ENCODE measurements at places on chromosomes 1 and 21.

GRCh38 chr1:168518201-168518689 lies 25.6 kb downstream of the XCL2 start:
- DNase-seq, result no peak

DNA sequence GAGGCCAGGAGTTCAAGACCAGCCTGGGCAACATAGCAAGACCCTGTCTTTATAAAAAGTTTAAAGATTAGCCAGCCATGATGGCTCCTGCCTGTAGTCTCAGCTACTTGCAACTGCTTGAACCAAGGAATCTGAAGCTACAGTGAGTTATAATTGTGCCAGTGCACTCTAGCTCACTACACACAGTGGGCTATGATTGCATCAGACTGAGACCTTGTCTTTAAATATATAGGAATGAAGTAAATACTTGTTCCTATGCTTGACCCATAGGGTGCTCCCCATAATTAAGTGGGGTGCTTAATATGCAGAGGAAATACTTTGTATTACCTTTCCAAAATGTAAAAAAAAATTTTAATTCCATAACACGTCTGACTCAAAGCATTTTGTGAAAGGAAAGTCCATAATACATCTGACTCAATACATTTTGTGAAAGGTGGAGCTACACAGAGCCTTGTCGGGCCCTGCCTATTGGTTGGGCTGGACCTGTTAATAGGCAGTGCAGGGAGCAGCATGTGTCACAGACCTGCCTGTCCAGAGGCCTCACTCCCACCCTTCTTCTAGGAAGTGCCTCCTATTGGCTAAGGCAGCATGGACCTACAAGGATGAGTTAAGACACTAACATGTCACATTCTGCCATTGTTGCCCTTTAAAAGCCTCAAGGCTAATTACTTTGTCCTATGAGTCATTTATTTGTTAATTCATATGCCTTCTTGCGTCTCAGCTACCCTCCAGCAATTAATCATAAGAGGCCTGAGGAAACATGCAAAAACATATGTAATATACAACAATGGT lies 33.6 kb downstream of the CD58 start:
- no peak for DNase-seq

DNA sequence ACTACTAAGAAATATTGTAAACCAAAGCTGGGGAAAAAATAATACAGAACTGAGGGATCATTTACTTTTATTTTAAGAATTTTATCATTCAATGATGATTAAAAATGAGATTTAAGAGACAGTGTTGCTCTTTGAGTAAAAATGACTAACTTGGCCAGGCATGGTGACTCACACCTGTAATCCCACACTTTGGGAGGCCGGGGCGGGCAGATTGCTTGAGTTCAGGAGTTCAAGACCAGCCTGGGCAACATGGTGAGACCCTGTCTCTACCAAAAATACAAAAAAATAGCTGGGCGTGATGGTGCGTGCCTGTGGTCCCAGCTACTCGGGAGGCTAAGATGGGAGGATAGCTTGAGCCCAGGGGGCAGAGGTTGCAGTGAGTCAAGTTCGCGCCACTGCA lies 21.8 kb upstream of the PLEKHO1 start:
- DNase-seq, result no peak

- no peak for DNase-seq
Measured at GRCh38 chr1:233364026-233364425, 36.5 kb downstream of the MAP3K21 start.

- no peak for DNase-seq
Measured at GRCh38 chr1:61187352-61188086, 105.2 kb downstream of the NFIA start.

DNA sequence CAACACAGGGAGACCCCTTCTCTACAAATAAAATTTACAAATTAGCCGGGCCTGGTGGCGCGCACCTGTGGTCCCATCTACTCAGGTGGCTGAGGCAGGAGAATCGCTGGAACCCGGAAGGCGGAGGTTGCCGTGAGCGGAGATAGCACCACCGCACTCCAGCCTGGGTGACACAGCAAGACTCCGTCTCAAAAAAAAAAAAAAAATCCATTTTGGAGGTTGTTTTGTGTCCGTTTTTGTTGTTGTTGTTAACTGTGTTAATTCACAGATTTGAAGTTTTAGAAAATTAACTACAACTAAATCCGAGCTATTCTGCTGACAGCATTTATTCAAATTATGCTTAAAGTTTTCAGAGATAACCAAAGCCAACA lies 618 bp downstream of the CLCC1 start:
- peak; percentile 62 for DNase-seq

GRCh38 chr1:209382231-209383100 lies 201.0 kb upstream of the CAMK1G start:
- no peak for DNase-seq

- DNase-seq, result no peak
Measured at GRCh38 chr1:43622471-43622870, 27.5 kb upstream of the KDM4A start.

DNA sequence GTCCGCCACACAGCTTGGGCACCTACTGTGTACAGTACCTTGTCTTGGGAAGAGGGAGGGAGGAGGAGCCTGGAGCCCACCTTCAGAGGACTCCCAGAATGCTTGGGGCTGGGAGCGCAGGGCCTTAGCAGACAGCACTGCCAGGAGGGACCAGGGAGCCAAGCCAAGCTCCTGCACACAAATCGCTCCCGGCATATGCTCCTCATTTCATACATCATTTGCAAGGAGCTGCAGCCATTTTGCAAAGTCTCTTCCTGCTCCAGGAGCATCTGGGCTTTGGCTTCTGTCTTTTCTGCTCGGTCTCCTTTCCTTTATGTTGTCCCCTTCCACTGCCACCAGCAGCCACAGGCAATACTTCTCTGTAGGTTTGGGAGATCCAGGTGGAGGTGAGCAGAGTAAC lies 175.2 kb upstream of the ZC3H12A start:
- no peak for DNase-seq
